ENCODE measurements at places on chromosomes 12 and 14.

GRCh38 chr12:2051700-2052621 is 826 bp upstream of the CACNA1C start:
- no peak for DNase-seq

DNA sequence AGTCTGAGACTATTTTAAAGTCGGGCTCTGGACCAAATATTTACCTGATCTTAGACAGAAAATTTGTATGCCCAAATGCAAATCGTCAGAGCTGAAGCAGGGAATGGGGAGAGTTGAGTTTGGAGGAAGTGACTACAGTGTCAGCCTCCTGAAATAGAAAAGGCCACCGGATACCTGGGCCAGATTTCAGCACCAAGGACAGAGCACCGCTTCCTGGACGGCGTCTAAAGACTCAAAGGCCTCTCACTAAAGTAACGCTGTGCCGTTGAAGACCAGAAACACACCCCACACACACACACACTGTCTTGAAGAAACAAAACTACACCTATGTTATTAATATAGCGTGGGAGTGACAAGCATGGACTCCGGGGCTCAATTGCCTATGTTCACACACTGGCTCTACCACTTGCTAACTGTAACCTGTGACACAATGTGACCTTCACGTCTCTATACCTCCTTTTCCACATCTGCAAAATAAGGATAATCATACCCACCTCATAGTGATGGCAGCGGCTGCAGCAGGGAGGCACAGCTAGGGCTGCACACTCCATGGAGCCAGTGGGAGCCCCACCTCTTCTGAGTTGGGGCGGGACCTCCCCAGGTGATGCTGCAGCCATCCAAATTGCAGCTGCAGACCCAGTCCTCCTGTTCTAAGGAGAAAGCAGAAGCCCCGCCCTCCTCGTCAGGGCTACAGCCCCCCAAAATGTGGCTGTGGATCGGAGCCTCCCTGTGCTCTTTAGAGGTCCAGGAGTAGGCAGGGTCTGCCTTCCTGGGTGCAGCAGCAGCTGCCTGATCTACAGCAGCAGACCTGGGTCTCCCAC is 35.6 kb downstream of the KRT76 start:
- peak; percentile 67 for DNase-seq

- DNase-seq = no peak
These were observed 348.3 kb downstream of the GALC start for GRCh38 chr14:87644689-87645088.

DNA sequence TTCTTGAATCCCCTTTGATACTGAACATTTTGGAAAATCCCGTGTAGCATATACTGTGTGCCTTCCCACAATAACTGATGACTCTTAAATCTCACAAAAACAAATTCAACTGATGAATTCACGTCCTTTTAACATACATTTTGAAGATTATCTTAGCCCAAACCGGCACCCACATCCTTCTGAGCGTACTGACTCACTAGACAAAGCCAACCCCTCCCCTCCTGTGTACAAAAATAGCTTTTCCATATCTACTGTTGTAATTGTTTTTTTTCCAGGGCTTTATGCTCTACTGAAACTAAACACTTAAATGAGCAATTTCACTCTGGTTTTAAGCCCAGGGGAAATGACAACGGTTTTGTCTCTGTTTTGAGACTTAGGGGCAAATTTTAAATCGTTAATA is 109.4 kb upstream of the ATF7IP start:
- no peak for DNase-seq

- DNase-seq = no peak
These were observed 4.7 kb downstream of the SRRM4 start for GRCh38 chr12:118986050-118986449.

DNA sequence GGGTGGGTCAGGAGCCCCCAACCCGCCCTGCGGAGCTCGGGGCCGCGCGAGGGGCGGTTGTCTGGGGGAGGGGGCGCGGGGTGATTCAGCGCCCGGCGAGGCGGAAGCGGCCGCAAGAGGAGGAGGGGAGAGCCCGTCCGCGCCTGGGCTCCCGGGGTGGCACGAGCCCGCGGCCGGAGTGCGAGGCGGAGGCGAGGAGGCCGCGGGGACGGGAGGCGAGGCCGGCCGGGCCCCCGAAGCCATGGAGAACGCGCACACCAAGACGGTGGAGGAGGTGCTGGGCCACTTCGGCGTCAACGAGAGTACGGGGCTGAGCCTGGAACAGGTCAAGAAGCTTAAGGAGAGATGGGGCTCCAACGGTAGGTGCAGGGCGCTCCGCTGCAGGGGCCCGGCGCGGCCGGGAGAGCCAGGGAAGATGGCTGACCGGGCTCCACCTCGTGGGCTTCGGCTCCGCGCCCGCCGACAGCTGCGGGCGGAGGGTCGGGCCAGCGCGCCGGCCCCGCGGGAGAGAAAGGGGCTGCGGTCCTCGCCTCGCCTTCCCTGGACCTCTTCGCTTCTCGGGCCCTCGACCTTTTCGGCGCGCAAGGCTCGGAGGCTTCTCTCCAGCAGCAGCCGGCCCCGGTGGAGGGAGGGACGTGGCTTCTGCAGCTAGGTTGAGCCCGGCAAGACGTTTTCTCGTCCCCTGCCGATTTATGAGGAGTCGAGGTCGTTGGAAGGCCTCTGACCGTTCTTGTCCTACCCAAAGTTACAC is 677 bp downstream of the ATP2A2 start:
- DNase-seq = peak; percentile 30

DNA sequence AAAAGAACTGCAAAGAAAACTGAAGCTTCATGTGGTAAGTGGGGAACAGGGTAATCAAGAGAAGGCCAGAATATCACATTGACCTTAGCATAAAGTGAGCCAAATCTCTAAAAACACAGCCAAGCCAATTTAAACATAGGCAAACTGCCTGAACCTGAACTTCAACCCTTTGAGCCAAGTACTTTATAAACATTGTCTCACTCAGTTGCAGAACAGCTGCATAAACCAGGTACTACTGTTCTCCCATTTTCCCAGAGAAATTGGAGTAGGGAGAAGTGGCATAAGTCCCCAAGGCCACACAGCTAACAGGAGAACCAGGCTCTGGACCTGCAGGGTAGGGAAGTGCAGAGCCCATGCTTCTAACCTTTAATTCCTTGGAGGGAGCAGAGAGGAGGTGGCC is 30.4 kb upstream of the FKBP4 start:
- DNase-seq = no peak

GRCh38 chr14:64947710-64948611 is 5.4 kb upstream of the GPX2 start:
- no peak for DNase-seq

DNA sequence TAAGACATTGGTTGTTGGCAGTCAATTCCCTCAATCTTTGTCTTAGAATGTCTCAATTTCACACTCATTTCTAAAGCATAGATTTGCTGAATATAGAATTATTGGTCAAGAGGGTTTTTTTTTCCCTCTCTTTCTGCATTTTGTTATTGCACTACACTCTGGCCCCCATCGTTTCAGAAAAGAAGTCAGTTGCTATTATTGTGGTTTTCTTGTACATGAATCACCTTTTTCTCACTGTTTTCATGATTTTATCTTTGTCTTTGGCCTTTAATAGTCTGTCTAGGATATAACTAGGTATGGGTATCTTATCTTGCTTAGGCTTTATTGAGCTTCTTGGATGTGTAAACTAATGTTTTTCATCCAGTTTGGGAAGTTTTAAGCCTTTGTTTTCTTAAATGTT is 194.3 kb upstream of the DAAM1 start:
- no peak for DNase-seq

DNA sequence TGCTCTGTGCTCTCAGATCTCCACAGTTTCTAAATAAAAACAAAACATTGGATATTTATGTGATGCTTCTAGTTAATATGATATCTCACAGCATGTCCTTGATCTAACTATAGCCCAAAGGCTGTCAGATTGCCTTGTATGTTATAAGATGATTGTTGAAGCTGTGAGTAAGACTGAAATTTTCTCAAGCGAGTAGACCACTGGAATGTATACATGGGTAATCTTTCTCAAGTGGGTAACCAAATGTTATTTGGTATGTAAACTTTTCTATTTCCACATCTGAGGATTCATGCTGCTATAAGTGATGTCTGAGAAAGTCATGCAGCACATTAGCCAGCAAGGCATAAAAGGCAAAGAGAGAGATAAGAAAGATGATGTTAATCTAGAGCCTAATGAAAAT is 886.7 kb downstream of the NRXN3 start:
- DNase-seq = no peak

DNA sequence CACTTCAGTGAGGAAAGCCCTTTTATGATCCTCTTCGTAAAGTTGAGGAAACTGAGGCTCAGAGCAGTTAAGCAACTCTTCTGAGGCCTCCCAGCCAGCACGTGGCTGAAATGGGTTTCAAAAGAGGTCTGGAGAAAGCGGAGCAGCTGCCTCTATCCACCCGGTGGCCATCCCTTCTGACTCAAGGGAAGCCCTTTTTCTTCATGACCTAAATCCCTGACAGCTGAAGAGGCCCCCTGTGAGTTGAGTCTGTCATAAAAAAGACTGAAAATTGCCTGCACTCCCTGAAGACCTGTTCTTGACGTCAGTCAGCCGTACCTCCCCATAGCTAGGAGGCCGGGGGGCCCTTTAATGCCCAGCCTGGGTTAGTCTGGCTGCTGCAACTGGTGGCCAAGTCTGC is 10.7 kb downstream of the CMKLR1 start:
- DNase-seq = no peak

GRCh38 chr12:75349946-75350345 is 15.5 kb downstream of the GLIPR1L1 start:
- no peak for DNase-seq

DNA sequence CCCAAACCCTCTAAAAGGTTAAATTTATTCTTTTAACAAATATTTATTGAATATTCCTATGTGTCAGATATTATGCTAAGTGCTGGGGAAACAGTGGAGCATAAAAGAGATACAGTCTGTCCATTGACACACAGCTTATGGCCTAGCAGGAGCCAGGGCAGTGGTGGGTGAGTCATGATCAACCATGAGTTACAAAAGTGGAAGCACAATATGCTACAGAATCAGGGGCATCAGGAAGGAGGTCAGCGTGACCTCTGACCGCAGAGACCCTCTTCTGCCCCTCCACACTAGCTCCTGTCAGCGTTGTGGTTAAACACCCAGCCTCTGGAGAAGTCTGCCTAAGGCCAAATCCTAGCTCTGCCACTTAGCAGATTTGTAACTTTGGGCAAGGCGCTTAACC is 4.7 kb upstream of the PPP1R1A start:
- no peak for DNase-seq

GRCh38 chr14:71261206-71261605 is 353.9 kb downstream of the PCNX1 start:
- DNase-seq = no peak

GRCh38 chr14:51638071-51638944 is 13.4 kb upstream of the FRMD6 start:
- DNase-seq = no peak

- no peak for DNase-seq
These were observed 40.9 kb downstream of the PTGER2 start for GRCh38 chr14:52355016-52355431.

DNA sequence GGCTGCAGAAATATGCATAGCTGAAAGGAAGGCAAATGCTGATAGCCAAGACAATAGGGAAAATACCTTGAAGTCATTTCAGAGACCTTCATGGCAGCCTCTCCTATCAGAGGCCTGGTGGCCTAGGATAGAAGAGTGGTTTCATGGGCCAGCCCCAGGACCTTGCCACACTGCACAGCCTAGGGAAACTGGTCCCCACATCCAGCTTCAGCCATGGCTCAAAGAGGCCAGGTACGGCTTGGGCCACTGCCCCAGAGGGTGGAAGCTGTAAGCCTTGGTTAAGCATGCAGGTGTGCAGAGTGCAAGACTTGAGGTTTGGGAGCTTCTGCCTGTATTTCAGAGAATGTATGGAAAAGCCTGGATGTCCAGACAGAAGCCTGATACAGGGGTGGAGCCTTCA is 101.0 kb upstream of the KITLG start:
- DNase-seq = no peak

DNA sequence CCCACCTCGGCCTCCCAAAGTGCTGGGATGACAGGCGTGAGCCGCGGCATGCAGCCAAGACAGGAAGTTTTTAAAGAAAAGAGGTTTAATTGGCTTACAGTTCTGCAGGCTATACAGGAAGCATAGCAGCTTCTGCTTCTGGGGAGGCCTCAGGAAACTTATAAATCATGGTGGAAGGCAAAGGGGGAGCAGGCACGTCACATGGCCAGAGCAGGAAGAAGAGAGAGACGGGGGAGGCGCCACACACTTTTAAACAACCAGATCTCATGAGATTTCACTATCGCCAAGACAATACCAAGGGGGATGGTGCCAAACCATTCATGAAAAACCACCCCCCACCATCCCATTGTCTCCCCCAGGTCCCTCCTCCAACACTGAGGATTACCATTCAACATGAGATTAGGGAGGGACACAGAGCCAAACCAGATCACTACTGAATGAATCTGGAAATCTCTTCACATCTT is 14.1 kb downstream of the CCDC63 start:
- peak; percentile 3 for DNase-seq

GRCh38 chr12:117830471-117830870 is 138.3 kb downstream of the KSR2 start:
- no peak for DNase-seq

DNA sequence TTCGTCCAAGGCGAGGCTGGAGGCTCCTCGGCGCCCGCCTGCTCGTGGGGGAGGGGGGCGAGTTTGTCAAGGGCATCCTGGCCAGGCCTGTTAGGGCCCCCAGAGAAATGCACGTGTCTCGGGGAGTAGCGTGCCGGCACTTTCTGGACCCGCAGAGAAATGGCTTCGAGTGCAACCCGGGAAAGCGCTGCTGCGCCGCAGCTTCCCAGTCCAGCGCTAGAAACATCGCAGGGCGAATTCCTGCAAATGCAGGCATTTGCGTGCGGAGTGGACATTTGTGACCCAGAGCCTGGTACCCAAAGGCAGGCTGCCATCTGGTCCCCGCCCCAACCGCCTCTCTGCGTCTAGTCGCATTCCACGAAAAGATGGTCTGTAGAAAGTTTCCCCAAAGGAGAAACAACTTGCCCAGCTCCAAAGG is 756 bp downstream of the LGR5 start:
- DNase-seq = no peak

- DNase-seq = no peak
These were observed 365.6 kb upstream of the TBX3 start for GRCh38 chr12:115049614-115050013.

GRCh38 chr12:118185602-118186397 is 49.9 kb downstream of the PEBP1 start:
- DNase-seq = no peak

- DNase-seq = peak; percentile 44
These were observed 204.7 kb downstream of the EPS8 start for GRCh38 chr12:15584366-15585041.

- DNase-seq = no peak
These were observed 17.3 kb upstream of the RIMKLB start for GRCh38 chr12:8680533-8680932.

- DNase-seq = peak; percentile 38
These were observed 1.2 kb downstream of the SSTR1 start for GRCh38 chr14:38208618-38209562.

GRCh38 chr12:96892104-96892503 is 15.0 kb upstream of the NEDD1 start:
- DNase-seq = no peak
